ENCODE measurements at places on chromosomes 11 and 22.
A peak's percentile ranks its signal among the peaks of the same experiment; 100 is the strongest.

DNA sequence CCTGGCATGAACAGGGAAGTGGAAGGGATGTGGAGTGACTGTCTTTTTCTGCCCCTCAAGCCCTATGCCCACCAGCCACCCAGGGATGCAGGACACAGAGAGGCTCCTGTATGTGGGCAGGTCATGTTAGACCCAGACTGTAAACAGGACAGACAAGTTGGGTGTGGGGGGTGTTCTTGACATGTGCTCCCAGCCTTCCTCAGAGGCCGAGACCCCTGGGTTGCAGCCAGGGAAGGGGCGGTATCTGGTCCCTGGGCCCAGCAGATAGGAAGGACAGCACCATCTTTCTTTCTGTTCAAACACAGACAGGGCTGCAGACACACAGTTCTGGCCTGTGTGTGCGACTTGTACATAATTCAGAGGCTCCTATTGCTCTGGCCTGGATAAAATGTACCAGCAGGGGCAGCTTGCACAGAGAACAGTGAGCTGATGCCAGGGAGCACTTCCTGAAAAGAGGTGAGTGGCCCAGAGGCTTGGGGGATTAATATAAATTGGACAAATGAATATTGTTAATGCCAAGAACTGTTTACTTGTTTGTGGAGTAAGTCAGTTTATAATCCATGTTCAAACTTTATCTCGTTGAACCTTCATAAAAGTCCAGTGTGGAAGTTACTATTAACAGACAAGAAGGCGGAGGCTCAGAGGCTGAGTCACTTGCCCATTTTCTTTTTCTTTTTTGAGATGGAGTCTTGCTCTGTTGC lies 16.6 kb downstream of the GDPD5 start:
- DNase-seq: no peak

DNA sequence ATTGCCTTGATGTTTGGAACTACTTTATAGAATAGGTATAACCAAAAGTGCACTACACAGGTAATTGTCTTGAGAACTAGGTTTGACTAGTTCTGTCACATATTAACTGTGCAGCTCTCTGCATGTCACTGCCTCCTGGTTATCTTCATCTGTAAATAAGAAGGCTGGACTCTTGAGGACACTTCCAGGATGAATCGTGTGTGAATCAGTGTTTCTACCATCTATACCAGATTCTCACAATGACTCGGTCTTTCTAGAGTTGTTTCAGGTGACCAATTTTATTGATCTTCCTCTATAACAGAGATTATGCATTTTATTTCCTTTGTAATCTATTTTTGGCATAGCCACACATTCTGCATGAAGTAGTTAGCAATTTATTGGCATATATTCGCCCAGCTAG lies 1181.0 kb upstream of the TENM4 start:
- no peak for DNase-seq

GRCh38 chr11:72683782-72684200 lies 9.6 kb upstream of the PDE2A start:
- peak; percentile 65 for DNase-seq

DNA sequence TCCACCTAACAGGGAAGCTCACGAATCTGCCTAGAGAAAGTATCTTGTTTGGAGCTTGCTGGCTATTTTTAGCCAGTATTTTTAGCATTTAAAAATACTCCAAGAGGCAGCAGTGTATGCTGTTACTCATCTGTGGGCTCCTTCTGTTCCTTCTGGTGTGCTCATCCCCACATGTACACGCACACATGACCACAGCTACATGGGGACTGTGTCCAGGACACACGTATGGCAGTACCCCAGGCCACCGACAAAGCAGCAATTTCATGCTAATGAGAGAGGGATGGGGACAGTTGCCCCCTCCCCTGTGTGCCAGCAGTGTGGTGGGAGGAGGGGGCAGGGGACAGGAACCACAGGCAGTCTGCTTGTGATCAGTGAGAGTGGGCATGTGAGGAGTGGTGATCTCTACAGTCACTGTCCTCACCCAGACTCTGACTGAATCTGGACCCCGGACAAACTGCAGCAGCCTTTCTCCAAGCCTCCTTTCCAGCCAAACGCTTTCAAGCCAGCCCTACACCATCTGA lies 16.4 kb downstream of the USP2 start:
- no peak for DNase-seq

GRCh38 chr11:99020352-99021225 lies at the start of gene CNTN5:
CNTN5 (plus strand) TSS chr11:99020949.
- no peak for DNase-seq

DNA sequence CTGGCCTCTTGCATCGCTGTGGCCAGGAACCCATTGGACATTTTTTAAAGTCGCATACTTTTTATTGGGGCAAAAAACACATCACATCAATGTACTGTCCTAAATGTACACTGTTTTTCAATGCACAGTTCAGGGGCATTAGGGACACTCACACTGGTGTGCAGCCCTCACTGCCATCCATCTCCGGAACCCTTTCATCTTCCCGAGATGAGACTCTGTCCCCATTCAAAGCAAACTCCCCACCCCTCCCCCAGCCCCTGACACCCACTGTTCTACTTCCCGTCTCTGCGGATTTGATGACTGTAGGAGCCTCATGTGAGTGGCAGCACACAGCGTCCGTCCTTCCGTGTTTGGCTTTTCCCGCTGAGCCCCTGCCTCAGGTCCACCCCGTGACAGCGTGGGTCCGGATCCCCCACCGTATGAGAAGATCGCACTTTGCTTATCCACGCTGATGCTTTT lies 41.8 kb upstream of the TH start:
- peak; percentile 20 for DNase-seq

DNA sequence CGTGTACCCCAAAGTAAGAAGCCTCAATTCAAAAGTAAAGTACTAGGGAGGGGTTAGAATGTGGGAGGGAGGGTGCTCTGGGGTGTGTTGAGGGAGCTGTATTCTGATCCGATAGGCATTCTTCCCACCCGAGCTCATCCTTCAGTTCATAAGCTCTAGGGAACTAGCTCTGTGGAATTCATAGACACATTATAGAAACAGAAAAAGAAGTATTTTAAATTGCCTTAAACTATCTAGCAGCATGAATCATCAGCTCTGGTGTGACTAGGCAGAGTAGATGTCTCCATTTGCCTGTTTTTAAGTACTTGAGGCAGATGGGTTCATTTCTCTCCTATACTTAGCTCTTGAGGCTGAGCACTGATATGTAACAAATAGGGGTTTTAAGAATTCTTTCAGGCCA lies 7.3 kb upstream of the SGSM3 start:
- no peak for DNase-seq

DNA sequence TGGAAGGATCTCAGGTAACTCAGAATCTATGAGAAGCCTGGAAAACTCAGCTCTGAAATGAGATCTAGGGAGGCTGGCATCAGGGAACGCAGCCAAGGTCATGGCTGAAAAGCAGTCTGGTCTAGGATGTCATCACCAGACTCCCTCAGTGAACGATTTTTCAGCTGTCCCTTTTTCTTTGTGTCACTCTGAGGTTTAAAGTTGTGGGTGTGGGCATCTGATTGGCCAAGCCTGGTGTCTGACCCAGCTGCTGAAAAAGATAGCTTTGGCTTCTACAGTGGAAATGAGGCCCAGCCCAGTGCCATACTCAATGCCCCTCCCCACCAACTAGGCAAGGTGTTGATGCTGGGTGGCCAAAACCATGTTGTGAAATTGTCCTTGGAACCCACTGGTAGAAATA lies 14.5 kb downstream of the RPS3 start:
- no peak for DNase-seq

- no peak for DNase-seq
These were observed 353.4 kb downstream of the SOX6 start for GRCh38 chr11:16002942-16003341.

DNA sequence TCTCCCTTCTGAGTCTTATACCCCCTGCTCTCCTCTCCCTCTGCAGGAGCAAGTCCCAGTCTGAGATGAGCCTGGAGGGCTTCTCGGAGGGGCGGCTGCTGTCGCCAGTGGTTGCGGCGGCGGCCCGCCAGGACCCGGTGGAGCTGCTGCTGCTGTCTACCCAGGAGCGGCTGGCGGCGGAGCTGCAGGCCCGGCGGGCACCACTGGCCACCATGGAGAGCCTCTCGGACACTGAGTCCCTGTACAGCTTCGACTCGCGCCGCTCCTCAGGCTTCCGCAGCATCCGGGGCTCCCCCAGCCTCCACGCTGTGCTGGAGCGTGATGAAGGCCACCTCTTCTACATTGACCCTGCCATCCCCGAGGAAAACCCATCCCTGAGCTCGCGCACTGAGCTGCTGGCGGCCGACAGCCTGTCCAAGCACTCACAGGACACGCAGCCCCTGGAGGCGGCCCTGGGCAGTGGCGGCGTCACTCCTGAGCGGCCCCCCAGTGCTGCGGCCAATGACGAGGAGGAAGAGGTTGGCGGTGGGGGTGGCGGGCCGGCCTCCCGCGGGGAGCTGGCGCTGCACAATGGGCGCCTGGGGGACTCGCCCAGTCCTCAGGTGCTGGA lies 8.8 kb upstream of the MYRF start:
- no peak for DNase-seq

DNA sequence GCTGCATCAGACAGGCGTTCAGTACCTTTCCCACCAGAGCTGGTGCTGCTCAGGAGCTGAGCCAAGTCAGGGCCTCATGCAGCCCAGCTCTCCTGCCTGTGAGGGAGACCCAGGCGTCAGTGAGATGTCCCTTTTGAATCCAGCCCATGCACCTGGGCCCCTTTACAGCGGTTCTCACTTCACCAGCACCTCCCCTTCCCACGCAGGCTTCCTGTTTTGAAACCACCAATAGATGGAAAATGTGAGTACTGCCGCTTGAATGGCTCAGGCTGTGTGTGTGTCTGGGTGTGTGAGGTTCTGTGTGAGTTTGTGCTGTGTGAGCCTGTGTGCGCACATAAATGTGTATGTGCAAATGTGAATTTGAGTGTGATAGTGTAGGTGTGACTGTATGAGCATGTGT lies 88.4 kb downstream of the UBASH3B start:
- DNase-seq: peak; percentile 80

DNA sequence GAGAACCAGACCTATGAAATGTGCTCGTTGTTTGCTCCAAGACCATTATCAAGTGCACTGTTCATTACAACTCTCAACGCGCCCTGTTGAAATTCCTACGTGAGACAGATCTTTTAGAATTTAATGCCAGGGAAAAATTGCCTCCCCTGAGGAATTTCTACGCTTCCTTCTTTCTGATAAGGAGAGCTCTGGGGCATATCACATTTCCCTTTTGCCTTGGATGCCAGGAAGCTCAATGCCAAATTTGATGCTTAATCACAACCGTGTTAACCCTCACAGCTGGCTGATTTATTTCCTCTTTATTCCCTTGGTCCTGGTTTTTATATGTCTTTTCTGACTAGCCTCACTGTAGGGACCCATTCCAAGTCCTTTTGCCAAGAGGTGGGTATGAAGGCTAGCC lies 109.4 kb downstream of the MICAL2 start:
- no peak for DNase-seq
